ENCODE measurements at places on chromosomes 2 and 18. TPM values are rescaled to one million over a fixed set of nuclear protein-coding genes. Genes with fewer than 3 reads are reported as not detected.

DNA sequence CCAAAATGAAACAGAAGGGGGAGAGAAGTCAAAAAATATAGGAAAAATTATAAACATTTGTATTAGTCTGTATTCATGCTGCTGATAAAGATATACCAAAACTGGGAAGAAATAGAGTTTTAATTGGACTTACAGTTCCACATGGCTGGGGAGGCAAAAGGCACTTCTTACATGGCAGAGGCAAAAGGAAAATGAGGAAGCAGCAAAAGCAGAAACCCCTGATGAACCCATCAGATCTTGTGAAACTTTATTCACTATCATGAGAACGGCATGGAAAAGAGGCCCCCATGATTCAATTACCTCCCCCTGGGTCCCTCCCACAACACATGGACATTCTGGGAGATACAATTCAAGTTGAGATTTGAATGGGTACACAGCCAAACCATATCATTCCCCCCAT lies 79.1 kb downstream of the ZRANB3 start:
- DNase-seq, result no peak
- no peaks in the 10 kb centered on the region for H3K27me3 ChIP-seq
- peaks cover 18% of the 10 kb centered on the region for H3K36me3 ChIP-seq
- no peak overlapping the region for H3K4me3 ChIP-seq

DNA sequence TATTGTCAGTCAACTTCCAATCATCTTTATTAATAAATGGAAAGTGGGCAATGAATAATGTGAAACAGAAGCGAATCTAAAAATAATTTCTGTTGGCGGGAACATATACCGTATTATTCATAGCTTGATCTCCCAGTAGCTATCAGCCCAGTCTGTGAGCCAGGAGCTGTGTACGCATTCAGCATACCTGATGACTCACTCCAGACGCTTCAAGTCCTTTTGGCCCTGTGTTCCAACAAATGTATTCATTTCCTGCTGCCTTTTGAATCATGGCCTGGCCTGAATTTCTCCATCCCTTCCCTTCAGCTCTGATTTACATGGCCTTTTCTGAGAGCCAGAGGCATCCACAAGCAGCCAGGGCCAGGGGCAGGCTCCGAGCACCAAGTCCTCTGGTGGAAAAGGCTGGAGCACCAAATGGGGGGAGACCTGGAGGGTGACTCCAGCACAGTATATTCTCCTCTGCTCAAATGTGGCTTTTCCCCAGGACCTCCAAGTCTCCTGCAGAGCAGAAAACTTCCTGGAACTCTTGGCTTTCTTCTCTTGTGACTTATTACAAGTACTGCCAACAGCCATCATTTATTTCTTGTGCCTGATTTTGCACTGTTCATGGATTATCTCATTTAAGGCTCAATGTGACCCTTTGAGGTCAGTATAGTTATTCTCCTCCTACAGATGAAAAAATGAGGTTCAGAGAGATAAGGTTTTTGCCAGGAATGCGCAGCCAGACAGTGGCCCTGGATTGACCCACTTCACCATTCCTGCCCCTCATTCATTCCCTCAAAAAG lies 108.7 kb downstream of the EN1 start:
- H3K27ac ChIP-seq, result no peak overlapping the region
- peaks cover 2% of the 10 kb centered on the region for H3K27me3 ChIP-seq
- DNase-seq, result no peak
- H3K4me1 ChIP-seq, result peaks cover 4% of the 10 kb centered on the region

DNA sequence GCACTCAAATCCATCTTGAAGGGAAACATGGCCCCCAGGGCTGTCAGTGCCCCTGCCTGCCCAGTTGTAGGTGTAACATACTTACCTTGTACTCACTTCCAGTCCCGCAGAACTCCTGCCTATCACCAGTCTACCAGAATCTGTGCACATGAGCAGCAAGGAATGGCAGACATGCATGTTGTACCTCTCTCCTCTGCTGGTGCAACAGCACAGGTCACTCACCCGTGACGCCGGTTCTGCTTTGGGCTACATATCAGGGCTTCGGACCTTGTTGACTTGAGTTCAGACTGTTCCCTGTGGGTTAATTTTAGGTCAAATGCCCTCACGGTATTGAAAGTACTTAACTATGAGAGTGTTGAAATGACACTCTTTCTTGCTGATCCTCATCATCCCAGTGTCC lies 215.7 kb downstream of the TPGS2 start:
- peaks cover 3% of the 10 kb centered on the region for H3K27me3 ChIP-seq
- no peak for DNase-seq
- H3K27ac ChIP-seq, result no peak overlapping the region
- H3K4me1 ChIP-seq, result no peaks in the 10 kb centered on the region

DNA sequence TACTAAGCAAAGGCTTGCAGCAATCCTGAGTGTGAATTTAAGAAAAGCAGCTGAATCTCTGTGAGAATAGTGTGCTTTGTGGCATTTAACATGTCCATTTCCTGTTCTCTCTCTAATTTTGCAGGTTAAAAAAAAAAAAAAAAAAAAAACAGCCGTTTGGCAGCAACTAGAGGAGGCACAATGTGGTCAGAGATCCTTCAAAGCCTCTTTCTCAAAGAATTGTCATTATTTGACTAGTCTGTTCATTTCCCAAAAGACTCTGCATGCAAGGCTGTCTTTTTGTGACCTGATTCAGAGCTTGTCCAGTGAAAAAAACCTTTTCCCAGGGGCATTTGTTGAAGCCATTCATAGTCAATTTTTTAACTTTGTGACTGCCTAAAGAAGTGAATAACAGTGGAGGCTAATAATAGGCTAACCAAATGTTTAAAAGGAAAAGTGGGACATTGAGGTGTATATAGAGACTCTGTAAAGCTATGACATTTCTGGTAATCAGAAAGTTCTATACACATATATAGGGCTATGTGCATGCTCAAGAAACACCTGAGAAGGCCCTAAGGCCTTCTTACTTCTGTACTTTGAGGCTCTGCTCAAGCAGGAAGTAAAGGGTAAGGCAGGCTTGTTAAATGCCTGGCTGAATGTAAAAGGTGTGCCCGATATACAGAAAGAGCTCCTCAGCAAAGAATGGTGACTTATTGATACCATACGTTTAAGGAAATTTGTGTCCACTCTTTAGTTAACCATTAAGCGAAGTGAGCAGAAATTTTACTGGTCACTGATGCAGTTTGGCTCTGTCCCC lies 289.6 kb upstream of the RAB6C start:
- DNase-seq, result no peak
- no peaks in the 10 kb centered on the region for H3K27me3 ChIP-seq
- no peaks in the 10 kb centered on the region for H3K36me3 ChIP-seq
- no peak overlapping the region for H3K4me3 ChIP-seq
- no peaks in the 10 kb centered on the region for H3K4me1 ChIP-seq
- no peak overlapping the region for H3K27ac ChIP-seq

DNA sequence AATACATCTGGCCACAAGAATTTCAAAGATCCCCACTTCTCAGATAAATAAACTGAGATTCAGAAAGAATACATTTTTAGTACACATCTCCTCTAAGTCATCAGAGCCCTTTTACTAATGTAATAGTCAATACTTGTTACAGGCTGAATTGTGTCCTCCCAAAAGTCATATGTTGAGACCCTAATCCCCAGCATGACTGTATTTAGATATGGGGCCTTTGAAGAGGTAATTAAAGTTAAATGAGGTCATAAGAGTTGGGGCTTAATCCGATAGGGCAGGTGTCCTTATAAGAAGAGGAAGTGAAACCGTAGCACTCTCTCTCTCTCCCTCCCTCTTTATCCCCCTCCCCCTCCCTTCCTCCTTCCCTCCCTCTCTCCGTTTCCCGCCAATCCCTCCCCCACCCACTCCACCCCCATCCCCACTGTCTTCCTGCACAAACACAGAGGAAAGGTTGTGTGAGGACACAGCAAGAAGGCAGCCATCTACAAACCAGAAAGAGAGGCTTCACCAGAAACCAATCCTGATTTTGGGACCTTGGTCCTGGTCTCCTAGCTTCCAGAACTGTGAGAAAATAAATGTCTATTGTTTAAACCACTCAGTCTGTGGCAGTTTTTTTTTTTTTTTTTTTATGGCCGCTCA lies 66.6 kb upstream of the ZNF397 start:
- H3K27ac ChIP-seq, result no peak overlapping the region
- H3K36me3 ChIP-seq, result no peaks in the 10 kb centered on the region
- H3K27me3 ChIP-seq, result no peaks in the 10 kb centered on the region
- peaks cover 3% of the 10 kb centered on the region for H3K4me1 ChIP-seq
- DNase-seq, result no peak

DNA sequence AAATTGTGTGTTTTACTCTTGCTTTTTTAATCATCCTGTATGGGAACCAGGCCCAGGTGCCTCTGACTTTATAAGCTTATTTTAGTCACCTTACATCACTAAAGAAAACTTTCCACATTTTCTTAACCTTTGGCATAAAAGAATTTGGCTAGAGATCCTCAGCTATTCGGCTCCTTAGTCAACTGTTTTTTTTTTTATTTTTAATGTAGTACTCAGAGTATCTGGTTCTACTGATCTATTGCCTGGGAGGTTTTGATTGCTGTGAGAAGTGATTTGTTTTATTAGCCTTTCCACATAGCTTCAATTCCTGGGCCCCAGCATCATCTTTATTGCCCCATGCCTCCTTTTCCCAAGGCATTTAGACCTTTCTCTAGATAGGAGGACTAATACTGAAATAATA lies 121.0 kb downstream of the MYO1B start:
- H3K36me3 ChIP-seq, result peaks cover 48% of the 10 kb centered on the region
- peaks cover 1% of the 10 kb centered on the region for H3K27me3 ChIP-seq
- H3K4me3 ChIP-seq, result no peak overlapping the region
- H3K4me1 ChIP-seq, result peaks cover 9% of the 10 kb centered on the region
- no peak for DNase-seq

DNA sequence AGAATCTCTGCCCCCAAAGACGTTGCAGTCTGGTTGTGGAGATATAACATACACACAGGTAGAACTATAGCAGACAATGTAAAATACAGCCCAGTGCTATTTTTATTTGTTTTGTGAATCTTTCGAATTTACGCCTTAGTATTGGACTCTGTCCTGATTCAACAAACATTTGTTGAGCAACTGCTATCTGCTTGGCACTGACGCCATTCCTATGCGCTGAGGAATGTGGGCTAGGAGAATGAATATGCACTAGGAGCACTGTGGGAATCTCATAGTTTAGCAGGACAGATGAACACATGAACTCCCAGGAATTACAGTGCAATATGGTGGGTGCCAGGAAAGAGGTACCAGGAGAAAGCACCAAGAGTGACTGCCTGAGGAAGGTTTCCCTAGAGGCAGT lies 181.7 kb upstream of the SIX3 start:
- H3K36me3 ChIP-seq, result no peaks in the 10 kb centered on the region
- no peaks in the 10 kb centered on the region for H3K4me1 ChIP-seq
- no peak overlapping the region for H3K4me3 ChIP-seq

DNA sequence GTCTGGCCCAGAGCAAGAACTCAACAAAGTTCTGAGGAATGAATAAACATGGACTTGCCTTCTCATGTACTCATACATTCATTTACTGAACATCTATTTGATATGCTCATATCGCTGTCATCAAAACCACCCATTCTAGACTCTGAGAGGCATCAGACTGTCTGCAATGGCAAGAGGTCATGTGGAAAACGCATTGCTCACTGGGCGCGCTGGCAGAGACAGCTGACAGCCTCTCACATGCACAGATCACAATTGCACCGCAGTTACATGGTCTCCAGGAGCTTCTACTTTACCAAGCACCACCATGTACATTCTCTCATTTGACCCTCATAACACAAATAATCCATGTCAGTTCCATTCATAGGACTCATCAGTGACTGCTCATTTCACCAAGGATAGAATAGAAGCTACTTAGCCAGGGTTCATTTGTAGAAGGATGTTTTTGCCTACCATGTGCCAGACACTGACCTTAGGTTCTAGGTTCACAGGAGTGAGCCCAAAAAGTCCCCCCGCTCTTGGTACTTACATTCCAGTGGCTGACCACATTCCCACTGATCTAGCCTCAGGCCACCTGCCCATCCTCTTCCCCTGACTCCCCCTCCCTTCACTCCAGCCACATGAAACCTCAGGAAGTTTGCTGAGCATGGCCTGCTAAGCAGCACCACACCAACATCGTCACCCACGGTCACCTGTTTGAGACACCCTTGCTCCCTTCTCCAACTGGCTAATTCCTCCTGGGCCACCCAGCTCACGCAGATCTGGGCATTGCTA lies 6.1 kb downstream of the FAM124B start:
- DNase-seq, result no peak
- H3K4me3 ChIP-seq, result peak overlapping the region; percentile 94
- H3K36me3 ChIP-seq, result peaks cover 93% of the 10 kb centered on the region
- peaks cover 60% of the 10 kb centered on the region for H3K4me1 ChIP-seq

DNA sequence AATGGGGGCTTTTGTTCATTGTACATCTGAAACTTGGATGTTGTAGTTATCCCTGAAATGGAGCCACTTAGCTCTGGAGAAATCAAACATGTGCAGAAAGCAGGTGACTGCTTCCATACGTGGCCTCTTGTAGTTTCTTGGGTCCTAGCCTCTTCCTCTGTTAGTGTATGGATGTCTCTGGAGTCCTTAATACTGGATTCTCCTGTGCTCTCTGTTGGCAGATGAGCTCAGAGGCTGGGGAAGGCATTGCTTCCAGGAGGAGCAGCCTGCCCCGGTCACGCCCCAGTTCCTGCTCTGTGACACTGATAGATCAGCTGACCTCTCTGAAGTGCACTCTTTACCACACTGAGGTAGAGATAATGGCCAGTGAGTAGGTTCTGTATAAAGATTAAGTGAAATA lies 176.2 kb downstream of the LDLRAD4 start:
- peaks cover 4% of the 10 kb centered on the region for H3K36me3 ChIP-seq
- H3K4me3 ChIP-seq, result no peak overlapping the region
- no peak overlapping the region for H3K27ac ChIP-seq
- no peaks in the 10 kb centered on the region for H3K4me1 ChIP-seq

- DNase-seq, result no peak
- no peak overlapping the region for H3K27ac ChIP-seq
- H3K4me3 ChIP-seq, result no peak overlapping the region
Measured at GRCh38 chr2:15846626-15847025, 93.7 kb upstream of the MYCN start.

GRCh38 chr2:25073025-25073424 lies 31.1 kb downstream of the EFR3B start:
- DNase-seq, result no peak
- H3K4me1 ChIP-seq, result peaks cover 8% of the 10 kb centered on the region
- H3K36me3 ChIP-seq, result no peaks in the 10 kb centered on the region
- no peak overlapping the region for H3K4me3 ChIP-seq
- no peak overlapping the region for H3K27ac ChIP-seq

GRCh38 chr2:70656421-70657010 lies 102.9 kb upstream of the TGFA start:
- peaks cover 3% of the 10 kb centered on the region for H3K36me3 ChIP-seq
- DNase-seq, result no peak
- H3K4me1 ChIP-seq, result no peaks in the 10 kb centered on the region
- H3K4me3 ChIP-seq, result no peak overlapping the region
- H3K27ac ChIP-seq, result no peak overlapping the region

DOK6 gene
- 2.2 TPM for total RNA-seq

CFAP65 gene
- 0.59 TPM for total RNA-seq

METTL4 gene
- total RNA-seq, result 13.8 TPM

KLHL41 gene
- total RNA-seq, result 0.10 TPM

FOXD4L1 gene
- total RNA-seq, result not detected

COL4A4 gene
- total RNA-seq, result 0.15 TPM

TMEM17 gene
- 1.7 TPM for total RNA-seq

BARD1 gene
- 22.0 TPM for total RNA-seq

STAM2 gene
- total RNA-seq, result 22.9 TPM

RESP18 gene
- not detected for total RNA-seq

ST6GAL2 gene
- total RNA-seq, result 10.9 TPM
